Anterior cingulate cortex (tissue), 58 donors: ENCODE measurements at places on chromosomes 11 and 22.

DNA sequence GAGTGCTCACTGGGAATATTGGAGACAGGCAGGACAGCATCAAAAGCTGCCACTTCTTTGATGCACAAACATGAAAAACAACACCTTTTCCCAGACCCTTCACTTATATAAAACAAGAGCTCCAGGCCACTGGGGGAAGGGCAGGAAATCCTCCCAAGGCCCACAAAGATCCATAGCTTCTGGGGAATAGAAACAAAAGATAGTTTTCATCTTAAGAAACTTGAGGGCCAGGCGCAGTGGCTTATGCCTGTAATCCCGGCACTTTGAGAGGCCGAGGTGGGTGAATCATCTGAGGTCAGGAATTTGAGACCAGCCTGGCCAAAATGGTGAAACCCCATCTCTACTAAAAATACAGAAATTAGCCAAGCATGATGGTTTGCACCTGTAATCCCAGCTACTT lies 15.3 kb downstream of the RTL6 start:
- DNase-seq, result no peak

- no peak for DNase-seq
These were observed 45.1 kb downstream of the CEP57 start for GRCh38 chr11:95835351-95835750.

GRCh38 chr11:63510360-63511047 lies 4.6 kb downstream of the LGALS12 start:
- DNase-seq, result peak; percentile 79

- no peak for DNase-seq
These were observed 64.1 kb downstream of the NARS2 start for GRCh38 chr11:78510597-78510996.

DNA sequence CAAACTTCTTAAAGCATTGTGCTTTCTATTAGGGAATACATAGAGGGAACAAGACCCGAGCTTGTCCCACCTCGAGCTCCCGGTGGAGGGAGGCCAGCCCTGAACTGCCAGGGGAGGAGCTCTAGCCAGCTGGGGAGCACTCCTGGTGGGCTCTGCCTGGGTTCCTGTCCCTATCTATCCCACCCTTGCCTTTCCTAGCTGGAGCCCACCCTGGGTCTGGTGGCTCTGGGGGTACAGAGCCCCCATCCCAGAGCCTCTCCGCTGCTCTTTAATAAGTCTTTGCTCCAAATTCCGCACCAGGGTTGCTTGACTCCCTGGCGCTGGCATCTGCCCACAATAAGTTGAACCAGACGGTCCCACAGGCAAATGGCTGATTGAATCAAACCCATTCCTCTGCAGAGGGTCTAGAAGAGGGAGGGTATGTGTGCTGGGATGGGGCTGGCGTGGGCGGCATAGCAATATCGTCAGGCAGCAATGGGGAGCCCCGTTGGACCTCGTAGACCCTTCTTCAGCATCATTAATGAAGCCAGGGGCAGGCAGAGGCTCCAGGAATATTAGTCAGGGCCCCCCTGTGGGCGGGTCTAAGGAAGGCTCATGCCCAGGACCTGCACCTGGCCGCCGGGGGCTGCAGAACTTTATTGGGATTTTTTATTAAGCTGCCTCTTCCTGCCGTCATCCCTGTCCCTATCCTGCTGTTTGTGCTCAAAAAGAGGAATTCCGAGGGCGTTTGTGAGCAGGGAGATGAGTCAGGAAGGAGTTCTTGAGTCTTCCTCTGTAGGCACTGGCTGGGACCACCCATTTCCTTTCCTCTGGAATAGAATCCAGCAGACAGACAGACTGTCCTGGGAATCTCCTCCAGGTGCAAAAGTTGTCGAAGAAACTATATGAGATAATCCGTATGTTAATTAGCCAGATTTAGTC lies 38.5 kb upstream of the RIC3 start:
- no peak for DNase-seq

- DNase-seq, result no peak
These were observed 50.4 kb upstream of the PRSS23 start for GRCh38 chr11:86749821-86750401.

DNA sequence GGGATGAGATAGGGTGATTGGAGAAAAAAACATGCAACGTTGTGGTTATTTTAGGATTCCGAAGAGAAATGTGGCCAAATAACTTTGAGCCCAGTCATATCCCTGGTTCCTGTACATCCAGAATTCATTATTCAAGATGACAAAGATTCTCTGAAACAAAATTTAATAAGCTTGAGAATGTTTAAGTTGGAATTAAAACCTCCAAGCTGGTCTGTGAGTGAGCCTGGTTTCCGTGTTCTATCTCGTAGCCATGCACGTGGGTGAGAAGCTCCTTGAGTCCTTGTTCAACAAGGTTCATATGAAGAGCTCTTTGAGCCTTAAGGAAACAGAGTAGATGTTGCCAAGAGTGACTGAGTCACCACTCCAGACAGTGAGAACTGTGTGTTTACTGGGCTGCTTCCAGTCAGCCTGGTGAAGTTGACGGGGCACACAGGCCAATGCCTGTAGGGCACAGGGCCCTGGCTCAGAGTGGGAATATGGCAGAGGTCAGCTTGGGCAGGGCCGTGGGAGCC lies 206.5 kb downstream of the NAV2 start:
- DNase-seq, result peak; percentile 69

GRCh38 chr22:20887375-20887774 lies 28.6 kb downstream of the SNAP29 start:
- no peak for DNase-seq

DNA sequence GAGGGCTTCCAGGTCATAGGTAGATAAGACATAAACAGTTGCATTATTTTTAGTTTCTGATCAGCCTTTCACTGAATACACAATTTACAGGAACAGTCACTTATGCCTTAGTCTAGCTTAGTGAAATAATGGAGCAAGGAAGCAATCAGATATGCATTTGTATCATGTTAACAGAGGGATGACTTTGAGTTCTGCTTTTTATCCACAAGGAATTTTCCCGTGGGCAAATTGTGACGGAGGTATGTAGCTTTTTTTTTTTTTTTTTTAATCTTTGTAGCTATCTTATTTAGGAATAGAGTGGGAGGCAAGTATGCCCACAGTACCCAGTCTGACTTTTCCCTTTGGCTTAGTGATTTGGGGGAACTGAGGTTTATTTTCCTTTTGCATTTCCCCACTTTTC lies 3.4 kb upstream of the NLRP10 start:
- DNase-seq, result no peak

GRCh38 chr11:126598344-126599216 lies 243.1 kb downstream of the ST3GAL4 start:
- no peak for DNase-seq

GRCh38 chr22:28120691-28121592 lies 201.9 kb upstream of the PITPNB start:
- no peak for DNase-seq

DNA sequence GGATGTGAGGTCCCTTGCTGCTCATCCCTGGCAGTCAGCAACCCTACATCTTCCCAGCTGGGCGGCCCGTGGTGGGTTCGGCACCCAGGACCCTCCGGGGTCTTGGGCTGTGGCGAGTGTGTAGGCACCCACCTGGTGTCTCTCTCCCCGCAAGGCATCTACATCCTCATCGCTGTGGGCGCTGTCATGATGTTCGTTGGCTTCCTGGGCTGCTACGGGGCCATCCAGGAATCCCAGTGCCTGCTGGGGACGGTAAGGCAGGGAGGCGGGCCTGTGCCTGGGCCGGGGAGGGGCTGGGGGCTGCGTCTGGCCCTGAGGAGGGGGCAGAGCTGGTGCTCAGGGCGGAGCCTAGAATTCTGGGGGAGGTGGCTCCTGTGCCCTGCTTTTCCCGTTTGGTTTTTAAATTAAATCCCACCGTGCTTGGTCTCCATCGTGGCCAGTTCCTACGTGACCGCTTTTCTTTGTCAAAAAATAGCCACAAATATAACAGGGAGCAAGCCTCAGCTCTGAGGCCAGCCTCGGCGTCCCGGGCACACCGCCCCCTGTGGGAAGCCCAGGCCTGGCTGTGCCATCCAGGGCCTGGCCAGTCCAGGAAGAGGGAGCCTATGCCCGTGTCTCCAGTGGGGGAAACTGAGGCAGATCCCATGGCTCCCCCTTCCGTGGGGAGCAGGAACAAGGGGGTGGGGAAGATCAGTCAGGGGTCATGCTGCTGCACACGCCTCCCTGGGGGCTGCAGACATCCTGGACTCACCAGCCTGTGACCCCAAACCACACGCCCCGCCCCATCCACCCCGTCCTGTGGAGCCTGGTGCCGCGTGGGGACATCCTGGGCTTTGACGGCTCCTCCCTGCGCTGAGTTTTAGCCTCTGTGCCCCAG lies 6.4 kb upstream of the TSSC4 start:
- DNase-seq, result no peak

DNA sequence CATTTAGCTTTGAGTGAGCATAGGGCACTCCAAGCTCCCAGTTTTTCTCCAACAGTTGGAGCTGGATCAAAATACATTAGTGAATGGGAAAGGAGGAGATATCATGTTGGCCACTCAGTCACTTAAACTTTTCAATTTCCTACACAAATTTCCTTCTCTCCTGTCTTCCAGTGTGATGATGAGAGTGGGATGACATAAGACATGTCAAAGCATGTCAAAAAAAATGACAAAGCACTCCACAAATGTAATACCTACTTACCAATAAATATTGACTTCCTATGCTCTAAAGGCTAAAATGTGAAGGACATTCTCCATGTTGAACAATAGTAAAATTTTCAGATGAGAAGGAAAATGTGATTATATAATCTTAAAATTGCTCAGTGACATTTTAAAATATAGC lies 1.5 kb upstream of the GRM5 start:
- no peak for DNase-seq

GRCh38 chr11:5335170-5335569 lies 8.2 kb downstream of the OR51B5 start:
- no peak for DNase-seq

GRCh38 chr11:120142441-120143100 lies 4.7 kb upstream of the TRIM29 start:
- no peak for DNase-seq

GRCh38 chr11:47616726-47617416 lies 22.7 kb upstream of the C1QTNF4 start:
- DNase-seq, result peak; percentile 32

GRCh38 chr11:31106326-31106725 lies 263.2 kb downstream of the DCDC1 start:
- no peak for DNase-seq

DNA sequence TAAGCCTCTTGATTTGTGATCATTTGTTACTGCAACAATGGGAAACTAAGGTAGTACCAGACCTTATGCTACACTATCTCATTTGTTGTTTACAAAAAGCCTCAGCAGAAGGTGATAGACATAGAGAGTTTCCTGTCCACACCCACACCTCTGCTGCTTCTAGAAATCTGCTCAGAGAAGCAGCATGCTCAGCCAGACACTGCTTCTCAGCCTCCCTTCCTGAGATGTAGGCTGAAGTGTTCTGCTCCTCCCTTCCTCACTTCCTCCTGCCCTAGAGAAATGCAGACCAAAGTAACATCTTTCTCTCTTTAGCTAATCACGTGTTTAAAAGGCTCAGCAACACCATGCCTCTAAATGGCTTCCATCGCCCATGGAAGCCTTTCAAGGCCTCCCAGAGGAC lies 88.4 kb downstream of the SLC1A2 start:
- DNase-seq, result no peak

- DNase-seq, result no peak
These were observed 1412.2 kb downstream of the BRD1 start for GRCh38 chr22:48415520-48415919.

DNA sequence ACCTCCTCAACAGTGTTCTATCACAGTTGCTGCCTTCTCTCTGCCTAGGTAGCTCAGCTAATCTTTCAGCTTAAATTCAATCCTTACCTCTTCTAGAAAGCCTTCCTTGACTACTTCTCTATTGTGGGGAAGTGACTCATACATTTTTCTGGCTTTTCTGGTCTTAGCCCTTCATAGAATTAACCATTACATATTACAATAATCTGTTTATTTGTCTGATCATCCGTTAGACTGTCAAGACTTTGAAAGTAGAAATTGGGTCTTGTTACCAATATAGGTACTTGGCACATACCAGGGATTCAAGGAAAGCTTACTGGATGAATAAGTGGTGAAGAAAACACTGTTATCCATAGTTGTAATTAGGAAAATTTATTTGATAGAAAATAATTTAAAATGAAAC lies 89.6 kb downstream of the FANCF start:
- DNase-seq, result no peak

GRCh38 chr11:68581439-68581838 lies 102.9 kb upstream of the GAL start:
- no peak for DNase-seq

GRCh38 chr22:29636751-29637150 lies 33.3 kb downstream of the NF2 start:
- DNase-seq, result no peak

GRCh38 chr11:121134741-121135312 lies 33.8 kb downstream of the TECTA start:
- DNase-seq, result no peak

DNA sequence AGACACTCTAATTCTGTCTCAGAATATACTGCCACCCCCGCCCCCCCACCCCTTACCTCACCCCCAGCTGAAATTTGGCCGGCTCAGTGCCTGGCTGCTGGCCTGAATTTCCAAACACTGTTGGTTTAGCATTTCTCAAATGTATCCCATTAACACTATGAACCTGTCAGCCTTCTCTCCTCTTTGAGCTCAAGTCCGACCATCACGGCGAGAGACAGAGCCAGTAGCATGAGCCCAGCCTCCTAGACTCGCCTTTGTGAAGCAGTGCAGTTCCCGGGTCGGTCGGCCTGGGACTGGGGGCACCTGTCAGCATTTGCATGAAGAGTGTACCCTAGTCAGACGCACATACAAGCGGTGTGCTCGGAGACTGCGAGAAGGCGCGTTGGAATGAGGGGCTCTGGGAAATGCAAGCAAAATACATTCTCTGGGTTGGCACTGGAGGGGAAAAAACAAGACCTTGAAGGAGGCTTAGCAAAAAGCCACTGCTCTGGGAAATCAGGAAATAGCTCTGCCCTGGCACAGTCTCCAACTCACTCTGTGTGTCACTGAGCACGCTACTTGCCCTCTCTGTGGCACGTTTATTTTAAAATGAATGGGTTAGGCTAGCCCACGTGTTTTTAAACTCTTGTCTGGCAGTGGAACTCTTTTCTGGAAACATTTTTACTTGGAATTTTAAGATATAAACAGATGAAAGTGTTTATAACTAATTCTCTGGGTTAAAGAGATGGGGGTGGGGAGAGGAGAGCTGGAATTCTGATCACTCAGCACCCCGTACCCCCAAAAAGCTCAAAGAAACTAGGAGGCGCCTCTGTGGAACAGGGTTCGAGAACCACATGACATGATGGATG lies 108.3 kb downstream of the TIMP3 start:
- no peak for DNase-seq

DNA sequence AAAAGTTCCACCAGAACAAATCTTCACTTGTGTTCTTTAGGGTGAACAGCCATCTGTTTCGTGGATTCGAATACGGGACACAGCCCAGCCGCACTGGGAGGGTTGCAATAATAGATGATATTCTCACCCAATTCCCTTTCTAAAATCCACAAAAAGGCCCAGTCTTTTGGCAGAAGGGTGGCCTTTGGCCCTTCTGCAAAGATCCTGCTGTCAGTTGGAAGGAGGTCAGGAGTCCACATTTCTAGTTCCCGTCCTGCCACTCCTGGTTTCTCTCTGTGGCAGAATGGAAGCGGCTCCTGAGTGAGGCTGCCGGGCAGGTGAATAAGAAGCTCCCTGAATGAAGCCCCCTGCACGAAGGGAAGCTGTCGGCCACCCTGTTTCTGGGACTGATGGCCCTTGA lies 11.2 kb upstream of the LINC01488 start:
- no peak for DNase-seq

- no peak for DNase-seq
These were observed 12.6 kb upstream of the COX8A start for GRCh38 chr11:63961608-63962412.

- no peak for DNase-seq
These were observed 444.8 kb downstream of the SOX6 start for GRCh38 chr11:15911377-15912044.

GRCh38 chr22:45207533-45207932 lies 33.2 kb downstream of the KIAA0930 start:
- no peak for DNase-seq
